NCI-H1092 (cell line): ENCODE measurements at places on chromosomes 12 and 14.

DNA sequence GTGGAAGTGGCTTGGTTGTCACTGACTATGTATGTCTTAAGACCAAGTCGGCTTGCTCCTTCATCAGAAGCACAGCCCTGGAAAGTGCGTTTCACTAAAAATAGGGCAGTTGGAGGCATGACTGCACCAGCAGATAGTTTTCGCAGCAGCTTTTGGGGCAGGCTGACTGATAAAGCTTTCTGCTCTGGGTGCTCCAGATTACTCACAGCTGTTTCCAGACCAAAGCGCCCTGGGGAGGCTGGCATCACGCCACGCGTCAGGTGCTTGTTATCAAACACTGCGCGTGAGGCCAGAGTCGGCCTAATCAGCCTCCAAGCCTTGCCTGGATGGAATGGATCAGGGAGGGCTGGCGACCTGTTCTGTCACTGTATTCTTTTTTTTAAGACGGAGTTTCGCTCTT is 13.3 kb upstream of the LRRC10 start:
- peak; percentile 73 for DNase-seq

DNA sequence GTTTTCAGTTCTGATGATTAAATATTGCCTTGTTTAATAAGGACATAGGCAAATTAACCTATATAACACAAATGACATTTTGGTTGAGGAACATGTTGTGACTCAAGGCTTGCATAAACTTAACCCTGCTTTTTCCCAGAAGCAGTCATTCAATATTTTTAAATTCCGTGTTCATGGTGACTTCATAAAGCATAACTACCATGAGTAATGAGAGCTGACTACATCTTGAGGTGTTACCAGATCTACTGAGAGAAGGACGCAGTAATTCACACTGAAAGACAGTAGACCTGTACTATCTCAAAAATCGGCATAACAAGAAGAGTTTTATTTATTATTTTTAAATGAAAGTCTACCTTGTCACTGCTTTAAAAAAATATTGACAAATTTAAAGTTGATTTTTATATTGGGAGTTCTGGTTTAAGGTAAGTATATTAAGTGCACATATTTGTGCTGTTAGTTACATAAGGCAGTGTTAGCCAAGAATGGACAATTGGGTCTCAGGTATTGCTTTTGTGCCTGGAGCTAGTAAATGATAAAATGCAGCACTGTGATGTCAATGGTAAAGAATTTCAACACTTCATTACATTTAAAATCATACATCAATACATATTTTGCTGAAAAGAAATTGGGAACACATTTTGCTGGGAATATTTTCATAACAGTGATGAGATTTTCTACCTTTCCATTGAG is 1198.5 kb downstream of the FSCB start:
- no peak for DNase-seq

- no peak for DNase-seq
Observed at GRCh38 chr12:73598626-73599025, 939.0 kb upstream of the ATXN7L3B start.

DNA sequence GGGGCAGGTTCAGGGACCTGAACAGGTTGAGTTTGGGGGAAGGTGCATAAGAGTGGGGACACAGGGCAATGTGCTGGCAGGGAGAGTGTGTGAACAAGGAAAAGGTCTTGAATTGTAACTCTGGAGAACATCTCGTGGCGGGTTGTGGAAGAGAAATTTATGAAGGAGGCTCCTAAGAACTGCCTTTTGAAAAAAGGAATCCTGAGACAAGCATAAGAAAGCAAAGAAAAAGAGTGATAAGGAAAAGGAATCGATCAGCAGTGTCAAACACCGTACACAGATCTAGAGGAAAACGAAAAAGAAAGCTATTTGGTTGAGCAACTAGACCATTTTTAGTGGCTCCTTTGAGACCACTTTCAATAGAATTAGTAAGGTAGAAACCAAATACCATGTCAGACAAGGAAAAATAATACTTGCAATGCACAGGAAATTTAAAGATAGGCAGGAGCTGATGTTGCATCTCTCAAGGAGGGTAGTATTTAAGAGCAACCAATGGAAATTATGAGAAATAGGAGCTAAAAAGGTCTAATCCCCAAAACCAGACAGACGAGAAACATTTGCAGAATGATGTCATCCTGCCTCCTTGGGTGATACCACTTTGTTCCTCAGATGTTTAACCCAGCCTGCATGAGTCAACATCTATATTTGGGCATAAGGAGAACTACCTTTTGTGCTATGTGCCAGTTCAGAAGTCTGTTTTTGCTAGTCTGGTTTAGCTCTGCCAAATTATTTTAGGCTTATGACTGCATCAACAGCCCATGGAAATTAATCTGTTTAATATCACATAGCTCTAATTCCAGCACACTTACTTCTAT is 64.5 kb upstream of the STK38L start:
- DNase-seq, result no peak

- DNase-seq, result peak; percentile 23
Observed at GRCh38 chr12:89524541-89525304, at the start of gene GALNT4. Gene GALNT4, minus strand, starts transcription at chr12:89524796. Its CDS starts 247 bp downstream, at chr12:89524549.

DNA sequence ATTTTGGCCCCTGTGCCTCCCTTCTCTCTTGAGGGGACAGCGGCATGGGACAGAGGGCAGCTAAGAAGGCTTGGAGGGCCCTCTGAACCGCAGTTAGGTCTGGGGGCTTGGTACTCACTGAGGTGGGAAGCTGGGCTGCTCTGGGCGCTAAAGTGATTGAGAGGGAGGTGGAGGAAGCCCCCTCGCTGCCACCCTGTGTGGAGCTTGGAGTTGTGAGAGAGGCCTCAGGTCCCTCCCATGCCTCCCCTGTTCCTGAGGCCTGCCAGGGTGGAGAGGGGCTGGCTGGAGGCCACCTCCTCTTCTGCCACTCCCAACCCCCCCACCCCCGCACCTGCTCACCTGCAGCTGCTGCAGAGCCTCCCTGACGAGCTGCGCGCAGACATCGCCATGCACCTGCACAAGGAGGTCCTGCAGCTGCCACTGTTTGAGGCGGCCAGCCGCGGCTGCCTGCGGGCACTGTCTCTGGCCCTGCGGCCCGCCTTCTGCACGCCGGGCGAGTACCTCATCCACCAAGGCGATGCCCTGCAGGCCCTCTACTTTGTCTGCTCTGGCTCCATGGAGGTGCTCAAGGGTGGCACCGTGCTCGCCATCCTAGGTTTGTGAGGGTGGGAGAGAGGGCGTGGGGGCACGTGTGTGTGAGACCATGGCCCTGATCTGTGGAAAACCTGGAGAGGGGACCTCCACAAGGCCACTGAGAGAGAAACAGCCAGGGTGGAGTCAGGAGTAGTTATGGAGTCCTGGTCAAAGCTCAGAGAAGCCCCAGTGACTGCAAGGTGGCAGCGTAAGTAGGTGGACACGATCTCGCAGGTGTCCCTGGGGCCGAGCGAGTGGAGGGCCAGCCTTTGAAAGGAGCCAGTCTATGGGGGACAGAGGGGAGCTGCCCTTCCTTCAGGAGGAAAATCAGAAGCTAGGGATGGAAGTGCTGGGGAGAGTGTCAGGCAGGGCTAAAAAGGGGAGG is 11.2 kb downstream of the KCNH3 start:
- peak; percentile 6 for DNase-seq

DNA sequence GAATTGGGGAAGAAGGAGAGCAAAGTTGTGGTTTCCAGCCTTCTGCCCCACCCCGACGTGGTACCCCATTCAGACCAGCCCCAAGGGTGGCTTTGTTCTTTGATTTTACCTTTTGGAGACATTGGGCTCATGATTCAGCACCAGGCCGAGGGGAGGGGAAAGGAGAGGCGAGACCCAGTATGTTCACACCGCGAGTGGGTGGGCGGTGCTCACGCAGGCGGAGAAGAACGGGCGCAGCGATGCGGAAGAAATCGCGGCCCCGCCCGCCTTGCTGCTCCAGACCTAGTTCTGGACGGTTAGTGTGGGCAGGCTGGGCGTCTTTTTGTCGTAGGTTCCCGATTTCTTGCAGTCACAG is 963 bp downstream of the ATL1 start:
- DNase-seq, result peak; percentile 65

GRCh38 chr14:96508900-96509299 is 6.7 kb downstream of the PAPOLA start:
- no peak for DNase-seq
